Omental fat pad (tissue), 4 donors: ENCODE measurements at places on chromosomes 11 and 22.

DNA sequence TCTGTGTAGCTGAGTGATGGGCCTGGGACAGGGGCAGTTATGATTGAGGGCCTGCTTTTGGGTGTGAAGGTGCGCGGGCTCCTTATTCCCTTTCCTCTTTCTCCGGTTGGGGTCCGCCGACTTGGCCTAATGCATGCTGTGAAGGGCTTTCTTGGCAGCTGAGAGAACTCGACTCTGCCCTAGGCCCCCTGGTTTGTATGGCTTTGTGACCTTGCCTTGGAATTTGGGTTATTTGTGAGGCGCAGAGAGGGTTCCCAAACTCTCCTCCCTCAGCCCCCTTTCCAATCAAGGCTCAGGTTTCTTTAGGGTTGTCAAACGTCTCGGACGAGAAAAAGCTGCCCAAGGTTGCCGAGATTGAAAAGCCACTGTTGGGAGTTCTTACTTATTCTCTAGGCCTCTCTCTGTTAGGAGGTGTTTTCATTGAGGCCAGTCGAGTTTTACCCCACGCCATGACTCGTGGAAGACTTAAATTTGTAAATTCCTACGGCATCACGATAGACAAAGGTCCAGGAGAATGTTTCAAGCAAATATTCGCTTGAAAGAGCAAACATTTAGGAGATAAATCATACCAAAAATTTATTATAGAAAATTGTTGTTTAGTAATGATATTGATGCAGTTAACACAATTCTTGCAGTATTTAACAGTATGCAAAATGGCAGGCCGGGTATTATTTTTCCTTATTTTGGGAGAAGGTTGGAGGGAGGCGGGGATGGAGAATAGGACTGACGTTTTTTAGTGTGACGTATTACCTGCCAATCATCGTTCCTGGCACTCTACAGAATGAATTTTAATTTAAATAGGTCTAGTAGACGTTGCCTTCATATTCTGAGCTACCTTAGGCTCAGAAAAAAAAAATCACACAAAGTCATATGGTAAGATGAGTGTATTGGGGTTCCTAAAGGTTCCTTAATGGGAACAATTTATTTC is 689 bp downstream of the PDHX start:
- no peak for DNase-seq

- DNase-seq = no peak
Observed at GRCh38 chr11:112634551-112634950, 326.7 kb upstream of the NCAM1 start.

GRCh38 chr11:35484435-35484834 is 41.0 kb downstream of the PAMR1 start:
- DNase-seq = no peak

GRCh38 chr22:44906999-44907644 is 102.7 kb downstream of the PHF21B start:
- no peak for DNase-seq

DNA sequence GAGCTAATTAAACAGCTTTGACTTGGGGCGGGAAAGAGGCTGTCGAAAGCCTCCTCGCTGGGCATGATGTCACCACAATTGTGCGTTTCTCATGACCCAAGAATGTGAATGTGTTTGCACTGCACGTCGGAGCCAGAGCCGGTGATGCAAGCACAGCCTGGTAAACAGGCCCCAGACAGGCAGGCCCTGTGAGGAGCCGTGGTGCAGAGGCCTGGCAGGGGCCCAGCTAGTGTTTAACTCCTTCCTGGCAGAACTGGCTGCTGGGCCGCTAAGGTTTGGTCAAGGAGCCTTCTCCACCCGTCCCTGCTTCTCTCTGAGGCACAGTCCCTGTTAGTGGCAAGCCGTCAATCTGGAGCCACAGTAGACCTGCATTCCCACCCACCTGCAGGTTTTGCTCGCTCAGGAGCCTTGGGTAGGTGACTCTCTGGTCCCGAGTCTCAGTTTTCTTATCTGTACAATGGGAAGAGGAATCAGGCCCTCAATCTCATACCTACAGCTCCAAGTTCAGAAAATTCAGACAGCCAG is 25.4 kb upstream of the SMTN start:
- DNase-seq = peak; percentile 60

DNA sequence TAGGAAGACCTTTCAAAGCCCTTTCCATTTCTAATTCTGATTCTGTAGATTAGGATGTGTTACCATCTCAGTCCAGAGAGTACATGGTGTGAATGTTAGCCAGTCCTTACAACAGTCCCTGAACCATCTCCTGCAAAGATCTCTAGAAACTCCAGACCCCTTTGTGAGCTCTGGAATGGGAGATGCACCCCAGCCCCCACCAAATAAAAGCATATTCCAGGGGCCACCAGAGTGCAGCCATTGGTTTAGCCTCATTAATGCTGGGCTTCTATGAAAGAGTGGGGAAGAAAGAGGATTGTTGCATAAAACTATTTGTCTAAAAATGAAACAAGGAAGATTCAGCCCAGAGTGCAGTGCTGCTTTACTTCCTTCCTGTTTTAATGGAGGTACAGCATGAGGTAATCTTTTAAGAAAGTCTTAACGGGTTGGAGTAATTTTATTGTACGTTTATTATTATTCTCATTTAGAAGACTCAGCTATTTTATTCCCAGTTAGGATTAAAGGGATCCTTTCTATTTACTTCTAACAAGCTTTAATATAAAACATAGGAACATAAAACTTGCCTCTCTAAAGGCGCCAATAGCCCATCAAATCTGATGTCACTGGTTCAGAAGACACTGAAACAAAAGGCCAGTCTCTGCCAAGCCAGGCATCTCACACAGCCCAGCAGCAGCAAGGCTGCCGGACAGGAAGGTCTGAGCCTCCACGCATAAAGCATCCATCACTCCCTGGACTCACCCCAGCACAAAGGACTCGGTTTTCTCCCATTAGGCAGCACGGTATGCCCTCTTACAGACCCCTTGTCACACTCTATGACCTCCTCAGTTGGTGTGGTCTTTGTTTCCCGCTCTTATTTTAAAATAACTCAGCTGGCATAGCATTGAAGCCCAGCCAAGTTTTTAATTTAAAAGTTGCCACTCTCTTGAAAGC is 203.9 kb upstream of the BLID start:
- DNase-seq = no peak

GRCh38 chr22:23534851-23535717 is 45.0 kb downstream of the IGLL1 start:
- DNase-seq = no peak

DNA sequence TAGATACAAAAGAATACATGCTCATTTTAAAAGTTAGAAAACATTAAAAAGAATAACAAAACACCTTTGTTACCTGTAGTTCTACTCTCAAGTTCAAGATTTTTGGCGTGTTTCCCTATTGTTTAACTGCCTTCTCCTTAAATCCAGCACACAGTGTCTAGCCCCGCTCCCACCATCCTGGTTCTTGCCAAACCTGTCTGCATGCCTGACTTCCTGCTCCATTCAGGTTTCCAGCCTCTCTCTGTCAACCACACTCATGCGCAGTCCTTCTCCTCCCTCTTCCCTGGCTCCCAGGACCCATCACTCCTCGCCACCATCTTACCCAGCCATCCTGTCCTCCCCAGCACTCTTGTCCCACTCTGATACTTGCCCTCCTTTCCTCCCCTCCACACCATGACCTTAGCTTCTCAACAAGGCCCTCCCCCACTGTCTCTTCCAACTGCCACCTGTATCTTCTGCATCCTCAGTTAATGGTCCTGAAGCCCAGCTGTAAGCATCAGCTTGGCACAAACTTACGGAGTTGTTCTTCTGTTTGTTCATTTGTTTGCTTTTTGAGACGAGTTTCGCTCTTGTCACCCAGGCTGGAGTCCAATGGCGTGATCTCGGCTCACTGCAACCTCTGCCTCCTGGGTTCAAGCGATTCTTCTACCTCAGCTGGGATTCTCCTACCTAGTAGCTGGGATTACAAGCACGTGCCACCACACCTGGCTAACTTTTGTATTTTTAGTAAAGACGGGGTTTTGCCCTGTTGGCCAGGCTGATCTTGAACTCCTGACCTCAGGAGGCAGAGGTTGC is 7.5 kb upstream of the MYH9 start:
- no peak for DNase-seq
